Eye (tissue), 1 donor: ENCODE measurements at places on chromosomes 7 and 10.
A peak's percentile ranks its signal among the peaks of the same experiment; 100 is the strongest.

- peak; percentile 77 for DNase-seq
Observed at GRCh38 chr10:70672165-70673042, at the start of gene ADAMTS14. TSS of gene ADAMTS14 (plus strand) at chr10:70672506. CDS start at chr10:70672803, 297 bp downstream.

- DNase-seq, result no peak
Observed at GRCh38 chr7:117718116-117718835, 155.0 kb downstream of the CTTNBP2 start.

- DNase-seq, result no peak
Observed at GRCh38 chr10:7314170-7314569, 96.7 kb downstream of the SFMBT2 start.

DNA sequence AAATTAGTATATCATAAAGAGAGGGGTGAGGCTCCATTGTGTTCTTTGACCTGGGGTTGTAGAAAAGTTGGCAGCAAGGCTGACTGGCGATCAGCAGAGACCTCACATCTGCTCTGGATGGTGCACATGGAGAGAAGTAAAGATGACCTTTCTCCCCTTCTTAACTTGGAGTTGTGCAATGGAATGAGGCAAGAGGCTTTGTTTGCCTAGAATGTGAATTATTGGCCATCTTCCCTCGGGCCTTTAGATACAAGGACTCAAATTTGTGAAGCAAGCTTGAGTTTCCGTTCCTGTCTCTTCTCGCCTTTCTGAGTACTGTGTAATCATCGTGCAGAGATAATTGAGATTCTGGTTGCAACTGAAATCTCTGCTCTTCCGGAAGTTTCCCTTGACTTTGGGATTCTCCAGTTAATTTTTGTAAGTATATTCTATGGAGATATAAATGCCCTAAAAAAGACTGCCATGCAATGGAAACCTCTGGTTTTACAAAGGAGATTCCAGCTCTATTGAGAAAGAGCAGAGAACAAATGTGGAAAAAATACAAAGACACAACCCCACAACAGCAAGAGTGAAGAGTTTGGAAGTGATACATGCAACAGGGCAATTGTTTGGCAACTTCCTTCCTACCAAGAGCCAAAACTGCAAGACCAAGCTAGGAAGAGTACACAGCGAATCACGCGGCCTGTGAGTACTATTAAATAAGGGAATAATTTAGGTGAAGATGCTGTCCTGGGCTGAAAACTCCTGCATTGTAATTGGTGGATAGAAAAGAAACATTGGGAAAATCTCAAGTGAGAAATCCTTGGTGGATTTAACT, 542.3 kb upstream of the NRP1 start:
- DNase-seq, result peak; percentile 24

DNA sequence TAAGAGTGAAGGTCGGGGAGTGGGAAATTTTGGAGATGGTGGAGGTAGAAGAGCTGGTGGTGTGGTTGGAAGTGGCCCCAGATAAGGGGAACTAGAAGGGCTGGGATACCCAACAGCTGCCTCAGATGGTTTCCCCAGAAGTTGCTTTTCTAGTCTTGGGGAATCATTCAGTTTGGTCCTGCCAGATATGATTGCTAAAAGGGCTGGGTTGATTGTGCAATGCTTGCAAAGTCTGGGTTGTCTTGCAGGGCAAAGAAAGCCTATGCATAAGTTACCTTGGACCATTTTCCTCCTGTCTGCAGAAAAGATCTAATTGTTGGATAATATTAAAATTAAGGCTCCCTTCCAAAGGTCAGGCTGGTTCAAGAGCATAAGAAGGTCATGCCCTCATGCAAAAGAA, 213.8 kb upstream of the ZNF804B start:
- no peak for DNase-seq

- no peak for DNase-seq
Observed at GRCh38 chr10:97718178-97718577, 4.6 kb downstream of the MARVELD1 start.

GRCh38 chr7:55250313-55250712, 114.8 kb upstream of the LANCL2 start:
- no peak for DNase-seq

DNA sequence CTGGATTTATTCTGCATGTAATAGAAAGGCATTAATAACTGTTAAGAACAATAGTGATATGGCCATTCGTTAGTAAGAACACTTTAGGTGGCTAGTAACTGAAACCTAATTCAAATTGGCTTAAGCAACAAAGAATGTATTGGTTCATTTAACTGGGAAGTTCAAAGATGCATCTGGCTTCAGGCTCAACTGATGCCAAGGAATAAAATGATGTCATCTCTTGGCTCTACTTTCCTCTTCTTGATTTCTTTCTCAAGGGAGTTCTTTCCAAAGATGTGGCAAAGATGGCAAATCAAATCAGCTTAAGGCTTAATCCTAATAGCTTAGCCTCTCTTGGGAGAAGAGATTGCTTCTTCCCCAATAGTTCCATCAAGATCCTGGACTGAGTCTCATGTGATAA, 51.6 kb downstream of the PIK3CG start:
- peak; percentile 9 for DNase-seq

DNA sequence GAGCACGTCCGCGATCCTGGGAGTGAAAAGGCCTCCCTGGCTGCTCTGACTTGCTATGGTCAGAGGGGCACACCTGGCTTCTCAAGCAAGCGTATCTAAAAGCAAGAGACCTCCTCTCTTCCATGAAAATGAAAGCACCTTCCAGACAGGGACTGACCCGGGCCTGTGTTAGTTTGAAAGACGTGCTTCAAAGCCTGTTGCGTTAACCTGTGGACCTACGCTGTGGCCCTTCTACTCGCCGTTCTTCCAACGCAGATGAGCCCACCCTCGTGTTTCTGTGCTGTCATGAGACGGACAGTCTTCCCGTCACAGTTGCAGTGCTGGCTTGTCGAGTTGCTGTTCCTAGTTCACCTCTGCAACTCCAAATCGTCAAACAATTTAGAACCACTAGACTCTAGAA, 15.5 kb upstream of the GDI2 start:
- DNase-seq, result no peak

DNA sequence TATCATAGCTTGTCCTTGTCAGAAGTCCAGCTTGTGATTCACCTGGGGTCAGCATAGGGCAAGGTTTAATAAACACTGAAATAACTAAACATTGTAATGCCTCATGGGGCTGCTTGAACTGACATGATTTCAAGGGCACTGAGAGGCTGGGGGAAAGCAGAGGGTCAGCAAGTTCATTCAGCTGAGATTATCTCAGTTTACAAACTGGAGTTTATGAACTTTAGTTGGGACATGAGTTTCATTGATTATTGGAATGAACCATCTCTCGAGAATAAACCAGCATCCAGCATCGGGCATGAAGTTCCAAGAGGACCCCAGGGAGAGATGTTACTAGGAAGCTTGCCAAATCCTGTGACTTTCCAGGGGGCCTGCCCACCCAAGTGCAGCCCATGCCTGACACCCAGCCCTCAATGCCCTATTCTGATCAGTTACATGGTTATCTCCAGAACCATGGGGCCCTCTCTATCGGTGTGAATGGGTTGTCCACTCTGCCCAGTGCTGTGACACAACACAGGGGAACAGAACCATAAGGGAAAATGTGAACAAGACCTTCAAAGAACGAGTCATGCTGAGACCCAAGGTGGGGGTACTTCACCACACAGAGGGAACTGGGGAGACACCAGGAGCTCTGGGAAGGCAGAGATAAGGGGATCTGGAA, 7.9 kb upstream of the CYP3A7 start:
- no peak for DNase-seq

DNA sequence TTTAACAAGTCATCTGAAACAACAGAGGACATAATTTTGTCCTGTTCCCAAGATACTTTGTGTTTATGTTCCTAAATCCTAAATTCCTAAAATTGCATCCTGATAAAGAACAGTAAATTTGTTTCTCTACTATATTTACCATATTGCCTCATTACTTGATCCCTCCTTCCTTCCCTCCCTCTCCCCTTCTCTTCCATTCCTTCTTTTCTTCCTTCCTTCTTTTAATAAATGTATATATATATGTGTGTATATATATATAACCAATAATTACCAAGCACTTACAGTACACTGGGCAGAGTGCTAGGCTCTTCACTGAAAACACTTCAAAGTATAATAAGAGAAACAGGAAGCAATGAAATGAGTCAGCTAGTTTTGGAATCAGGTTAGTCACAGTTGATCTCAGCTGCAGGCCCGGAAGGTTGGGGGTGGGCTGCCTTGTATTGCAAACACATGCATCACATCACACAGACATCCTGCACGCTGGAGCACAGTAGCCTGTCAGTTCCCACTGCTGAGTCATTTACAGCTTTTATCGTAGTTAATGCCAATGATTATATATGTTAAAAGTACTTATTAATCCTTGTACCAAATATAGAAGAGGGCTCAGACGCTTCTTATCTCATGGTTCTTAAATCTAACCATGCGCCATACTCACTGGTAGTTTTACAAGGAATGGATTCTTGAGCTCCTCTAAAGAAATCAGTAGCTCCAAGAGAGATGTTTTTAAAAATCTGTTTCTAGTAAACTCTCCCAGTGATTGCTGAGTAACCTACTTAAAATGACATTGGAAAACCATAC, 551.7 kb downstream of the GRM8 start:
- DNase-seq, result peak; percentile 81

DNA sequence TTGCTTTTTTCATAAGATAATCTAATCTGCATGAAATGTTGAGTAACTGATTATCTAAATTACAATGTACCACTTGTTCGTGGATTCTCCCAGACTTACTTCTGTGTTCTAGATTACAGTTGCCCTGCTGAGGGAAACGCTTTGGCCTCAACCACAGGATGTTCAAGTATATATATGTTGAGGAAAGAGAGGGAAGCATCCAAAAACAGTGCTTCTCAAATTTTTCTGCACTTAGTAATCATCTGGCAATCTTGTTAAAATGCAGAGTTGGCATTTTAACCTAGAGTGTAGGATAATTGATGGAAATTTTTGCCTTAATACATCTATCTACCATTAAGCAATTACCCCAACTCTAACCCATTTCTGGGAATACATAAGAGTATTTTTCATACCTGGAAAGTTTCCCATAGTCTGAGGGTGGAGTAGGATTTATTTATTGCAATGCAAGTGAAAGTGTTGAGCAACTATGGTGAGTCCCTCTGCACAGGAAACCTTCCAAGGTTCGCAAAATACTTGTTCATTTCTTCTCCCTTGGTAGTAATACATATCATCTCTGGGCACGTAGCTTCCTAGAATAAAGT, 59.6 kb upstream of the C1GALT1 start:
- no peak for DNase-seq

- no peak for DNase-seq
Observed at GRCh38 chr10:74792726-74793125, 33.7 kb upstream of the KAT6B start.

DNA sequence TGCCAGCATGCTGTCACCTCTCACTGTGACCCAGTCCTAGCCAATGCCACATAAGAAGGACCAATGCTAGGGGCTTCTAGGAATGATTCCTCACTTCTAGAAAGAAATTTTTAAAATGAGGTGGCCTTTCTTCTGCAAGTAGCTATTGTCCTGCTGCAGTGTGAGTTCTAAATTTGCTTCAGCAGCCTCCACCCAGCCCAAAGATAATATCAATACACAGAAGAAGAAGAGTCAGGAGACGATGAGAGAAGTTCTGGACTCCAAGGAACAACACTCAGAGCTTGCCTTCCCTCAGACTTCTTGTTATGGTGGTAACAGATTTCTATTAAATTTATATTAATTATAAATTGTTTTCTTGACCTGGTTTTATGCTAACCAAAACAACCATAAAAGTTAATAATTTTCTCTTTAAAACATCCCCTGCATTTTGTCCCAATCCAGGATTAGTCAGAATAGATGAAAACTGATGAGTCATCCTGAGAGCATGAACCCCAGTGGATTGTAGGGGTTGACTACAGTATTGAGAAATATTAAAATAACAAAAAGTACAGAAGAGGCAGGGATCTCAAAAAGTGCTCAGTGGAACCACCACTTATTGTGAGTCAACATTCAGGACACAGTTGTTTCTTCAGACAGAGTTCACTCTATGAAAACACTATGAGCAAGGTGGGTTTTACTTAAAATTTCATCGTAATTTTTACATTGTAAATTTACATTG, 29.6 kb upstream of the AKR1C2 start:
- no peak for DNase-seq

GRCh38 chr10:104254493-104255310, at the start of gene GSTO1:
TSS of gene GSTO1 (plus strand) at chr10:104254892. CDS start at chr10:104254929, 37 bp downstream.
- DNase-seq, result peak; percentile 69

DNA sequence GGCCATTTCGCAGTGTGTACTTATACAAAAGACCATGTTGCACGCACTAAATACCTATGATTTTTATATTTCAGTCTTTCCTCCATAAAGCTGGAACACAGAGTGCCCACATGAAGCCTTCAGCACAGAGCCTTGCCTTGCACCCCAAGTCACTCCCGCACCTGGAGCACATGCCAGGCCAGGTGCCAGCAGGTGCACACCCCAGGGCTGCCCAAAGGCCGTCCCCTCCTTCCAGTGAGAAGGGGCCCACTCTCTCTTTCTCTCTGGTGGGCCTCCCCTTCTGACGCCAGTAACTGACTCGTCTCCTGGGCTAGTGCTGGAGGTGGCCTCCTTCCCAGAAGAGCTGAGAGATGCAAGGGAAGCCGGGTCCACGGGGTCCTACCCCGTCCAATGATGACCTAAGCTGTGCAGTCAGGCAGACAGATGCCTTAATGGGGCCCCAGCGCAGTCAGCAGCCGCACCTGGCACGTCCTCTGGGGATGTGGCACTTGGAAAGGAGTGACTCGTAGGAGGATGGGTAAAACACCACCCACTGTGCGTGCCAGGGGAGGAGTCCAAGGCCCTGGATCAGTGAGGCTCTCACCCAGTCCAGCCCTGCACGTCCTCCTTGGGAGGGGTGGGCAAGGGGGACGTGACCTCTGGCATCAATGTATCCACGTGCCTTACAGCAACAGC, 17.7 kb upstream of the SHH start:
- peak; percentile 19 for DNase-seq

- DNase-seq, result no peak
Observed at GRCh38 chr7:18408461-18408860, 87.1 kb upstream of the HDAC9 start.

DNA sequence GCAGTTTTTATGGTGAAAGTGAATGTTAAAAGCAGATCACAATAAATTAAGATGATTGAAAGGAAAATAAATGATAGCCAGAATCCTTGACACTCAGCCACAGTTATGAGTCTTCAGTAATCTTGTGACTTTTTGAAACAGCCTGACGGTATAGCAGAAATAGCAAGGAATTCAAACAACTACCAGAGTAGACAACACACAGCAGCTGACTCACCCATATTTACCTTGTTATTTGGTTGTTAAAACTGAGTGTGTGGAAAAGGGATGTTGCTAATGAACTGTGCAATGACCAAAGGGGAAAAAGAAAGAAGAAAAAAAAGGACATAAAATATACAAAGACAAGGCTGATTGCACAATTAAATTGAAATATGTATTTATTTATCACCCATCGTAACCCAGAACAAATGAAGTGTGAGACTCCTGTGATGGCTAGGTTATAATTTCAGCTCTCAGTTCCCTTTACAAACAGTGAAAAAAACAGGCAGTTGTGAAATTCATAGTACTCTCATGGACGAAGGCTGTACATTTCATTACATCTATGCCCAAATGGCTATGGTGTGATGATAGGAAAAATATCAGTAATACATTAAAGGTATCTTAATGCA, 1023.0 kb upstream of the SORCS1 start:
- no peak for DNase-seq

DNA sequence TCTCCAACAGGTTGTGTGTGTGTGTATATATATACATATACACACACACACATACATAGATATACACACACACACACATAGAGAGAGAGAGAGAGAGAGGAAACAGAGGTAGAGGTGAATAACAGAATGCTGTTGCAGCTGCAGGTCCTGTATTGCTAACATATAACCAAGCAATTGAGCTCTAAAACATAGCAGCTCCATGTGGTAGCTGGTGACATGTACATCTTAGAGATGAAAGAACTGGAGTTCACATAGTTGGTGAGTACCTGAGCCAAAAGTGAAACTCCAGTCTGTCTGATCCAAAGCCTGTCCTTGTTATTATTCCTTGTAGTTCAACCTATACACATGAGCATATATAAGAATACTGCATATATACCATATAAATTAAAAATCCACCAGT, 152.9 kb upstream of the CSTF2T start:
- DNase-seq, result no peak
